ENCODE measurements at places on chromosomes 2 and 18.

- DNase-seq, result no peak
These were observed 12.6 kb downstream of the NOP58 start for GRCh38 chr2:202278036-202278760.

DNA sequence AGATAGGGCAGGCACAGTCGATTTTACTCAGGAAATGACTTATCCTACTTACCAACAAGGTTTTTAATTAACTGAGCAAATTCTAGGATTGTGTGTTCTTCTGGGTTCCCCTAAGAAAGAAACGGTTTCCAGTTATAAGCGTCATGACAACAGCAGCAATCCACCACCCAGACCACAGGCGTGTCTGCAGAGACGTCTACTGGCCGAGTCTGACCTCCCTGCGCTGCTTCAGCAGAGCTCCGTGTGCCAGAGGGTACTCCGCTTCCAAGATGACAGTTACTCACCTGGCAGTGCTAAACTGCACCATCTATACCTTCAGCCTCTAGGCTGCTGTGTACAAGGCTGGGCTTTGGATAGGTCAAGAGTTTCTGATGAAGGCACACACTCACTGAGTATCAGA is 95.4 kb downstream of the UXS1 start:
- DNase-seq, result no peak

DNA sequence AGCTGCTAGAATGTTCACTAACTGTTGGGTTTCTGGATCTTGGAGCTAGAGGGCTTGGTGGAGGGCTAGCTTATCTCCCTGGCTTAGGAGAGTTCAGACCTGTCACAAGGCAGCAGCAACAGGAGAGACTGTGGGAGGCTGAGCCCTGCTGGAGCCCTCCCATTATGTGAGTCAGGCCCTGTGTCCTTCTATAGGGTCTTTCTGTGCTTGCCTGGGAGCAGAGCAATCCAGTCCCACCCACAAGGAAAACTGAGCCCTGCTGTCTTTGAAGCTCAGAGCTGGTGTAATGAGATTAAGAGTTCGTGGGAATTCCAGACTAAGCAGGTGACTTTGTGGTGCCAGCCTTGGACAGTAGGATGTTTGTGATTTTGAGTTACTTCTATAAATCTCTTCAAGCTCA is 249.0 kb downstream of the TTC32 start:
- no peak for DNase-seq

DNA sequence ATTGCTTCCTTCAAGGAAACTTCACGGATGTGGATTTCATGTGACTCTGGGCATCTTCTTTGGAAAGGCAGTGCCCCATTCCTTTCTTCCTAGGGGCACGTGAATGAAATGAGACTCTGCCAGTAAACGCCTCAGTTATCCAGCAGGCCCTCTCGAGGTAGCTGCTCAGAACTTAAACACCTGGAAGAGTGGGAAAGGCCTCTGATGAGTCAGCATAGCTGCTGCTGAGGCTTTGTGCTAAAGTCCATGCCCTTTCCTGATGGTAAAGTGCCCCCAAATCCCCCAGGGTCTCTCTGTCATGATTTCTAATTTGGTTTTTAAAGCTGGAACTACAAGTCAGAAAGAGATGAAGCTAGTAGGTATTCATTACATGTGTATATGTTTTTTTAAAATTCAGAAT is 3.8 kb downstream of the SLC1A4 start:
- DNase-seq, result no peak

- DNase-seq, result no peak
These were observed 230.1 kb downstream of the ANAPC1 start for GRCh38 chr2:111653913-111654312.

DNA sequence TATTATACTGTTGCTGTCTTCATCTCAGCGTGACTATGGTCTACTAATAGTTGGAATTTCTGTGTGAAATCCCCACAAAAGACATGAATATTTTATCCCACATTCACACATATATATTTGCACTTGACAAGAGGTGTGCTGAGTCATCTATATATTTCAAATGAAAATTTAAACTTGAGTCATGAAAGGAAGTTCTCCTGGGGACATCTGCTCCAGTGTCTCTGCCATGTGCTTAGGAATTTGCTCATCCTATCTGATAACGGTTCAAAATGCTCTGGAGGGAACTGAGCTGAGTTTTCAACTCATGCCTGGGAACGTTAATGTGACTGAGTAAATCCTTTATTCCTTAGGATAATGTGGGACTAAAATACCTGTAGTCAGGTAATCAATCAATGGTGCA is 326.2 kb upstream of the MEX3C start:
- no peak for DNase-seq

DNA sequence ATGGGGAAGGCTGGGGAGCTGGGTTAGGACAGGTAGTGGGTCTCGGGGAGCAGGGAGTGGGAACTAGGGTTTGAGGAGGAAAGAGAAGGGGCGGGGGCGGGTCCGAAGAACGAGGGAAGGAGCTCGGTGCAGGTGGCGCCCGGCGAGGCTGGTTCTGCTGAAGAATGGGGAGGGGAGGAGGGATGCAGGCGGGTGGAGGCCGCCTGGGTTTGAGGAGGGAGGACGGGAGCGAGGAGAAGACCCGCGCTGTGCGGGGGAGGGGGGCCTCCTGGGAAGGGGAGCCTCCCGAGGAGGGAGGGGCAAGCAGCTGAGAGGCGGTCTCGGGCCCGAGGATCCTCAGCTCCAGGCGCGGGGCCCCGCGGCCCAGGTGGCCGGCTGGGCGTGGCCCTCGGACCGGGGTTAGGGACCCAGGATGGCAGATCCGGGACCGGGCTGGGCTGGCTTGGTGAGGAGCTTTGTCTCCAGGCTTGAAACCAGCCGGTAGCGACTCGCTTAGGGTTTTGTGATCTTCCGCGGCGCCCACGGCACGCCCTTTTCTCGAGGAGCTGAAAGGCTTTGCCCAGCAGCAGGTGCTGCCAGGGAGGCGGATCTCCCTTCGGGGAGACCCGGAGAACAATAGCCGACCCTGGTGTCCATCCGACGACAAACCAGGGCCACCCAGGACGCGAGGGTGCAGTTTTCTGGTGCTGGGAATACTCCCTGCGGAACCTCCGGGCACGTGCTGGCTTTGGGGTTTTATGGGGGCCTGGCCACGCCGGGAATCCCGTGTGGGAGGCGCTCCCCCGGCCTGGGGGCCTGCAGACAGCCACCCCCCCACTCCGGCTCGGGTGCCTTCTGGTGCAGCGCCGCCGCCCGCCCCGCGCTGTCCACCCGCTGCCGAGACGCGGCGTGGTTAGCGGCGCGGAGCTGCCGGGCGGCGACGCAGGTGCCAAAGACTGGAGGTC is 1.4 kb downstream of the DPYSL5 start:
- DNase-seq, result no peak

DNA sequence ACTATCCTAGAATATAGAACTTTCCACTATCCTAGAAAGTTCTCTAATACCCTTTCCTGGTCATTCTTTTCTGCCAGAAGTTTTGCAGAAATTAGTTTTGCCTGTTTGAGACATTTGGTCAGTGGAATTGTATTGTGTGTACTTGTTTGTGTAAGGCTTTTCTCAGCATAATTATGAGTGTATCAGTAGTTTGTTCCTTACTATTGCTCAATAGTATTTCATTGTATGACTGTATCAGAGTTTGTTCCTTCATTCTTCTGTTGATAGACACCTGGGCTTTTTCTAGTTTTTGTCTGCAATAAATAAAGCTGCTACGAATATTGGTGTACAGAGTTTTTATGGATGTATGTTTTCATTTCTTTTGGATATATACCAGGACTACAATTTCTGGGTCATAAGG is 27.2 kb downstream of the CCDC138 start:
- DNase-seq, result no peak

GRCh38 chr2:187011206-187011832 is 162.3 kb upstream of the ZSWIM2 start:
- no peak for DNase-seq

GRCh38 chr18:54616220-54616848 is 25.3 kb downstream of the DYNAP start:
- peak; percentile 3 for DNase-seq

- peak; percentile 92 for DNase-seq
These were observed at the start of gene SOS1 for GRCh38 chr2:39120771-39121522. SOS1 (minus strand) TSS chr2:39121051; CDS start chr2:39120422, 629 bp downstream.

GRCh38 chr2:234251326-234252271 is 201.1 kb downstream of the SPP2 start:
- DNase-seq, result no peak

GRCh38 chr2:232345251-232345650 is 33.3 kb upstream of the ALPP start:
- no peak for DNase-seq

DNA sequence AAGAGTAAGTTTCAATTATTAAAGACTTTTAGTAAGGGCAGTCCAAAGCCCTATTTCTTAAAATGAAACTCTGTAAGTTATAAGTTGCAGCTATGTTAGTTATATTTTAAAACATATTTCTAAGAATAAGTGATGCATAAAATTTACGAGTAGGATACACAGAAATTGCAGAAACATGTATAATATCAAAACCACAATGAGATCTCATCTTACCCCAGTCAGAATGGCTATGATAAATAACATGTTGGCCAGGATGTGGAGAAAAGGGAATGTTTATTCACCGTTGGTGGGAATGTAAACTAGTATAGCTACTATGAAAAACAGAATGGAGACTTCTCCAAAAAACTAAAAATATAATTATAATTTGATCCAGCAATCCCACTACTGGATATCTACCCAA is 201.2 kb downstream of the CBLN2 start:
- DNase-seq, result no peak

DNA sequence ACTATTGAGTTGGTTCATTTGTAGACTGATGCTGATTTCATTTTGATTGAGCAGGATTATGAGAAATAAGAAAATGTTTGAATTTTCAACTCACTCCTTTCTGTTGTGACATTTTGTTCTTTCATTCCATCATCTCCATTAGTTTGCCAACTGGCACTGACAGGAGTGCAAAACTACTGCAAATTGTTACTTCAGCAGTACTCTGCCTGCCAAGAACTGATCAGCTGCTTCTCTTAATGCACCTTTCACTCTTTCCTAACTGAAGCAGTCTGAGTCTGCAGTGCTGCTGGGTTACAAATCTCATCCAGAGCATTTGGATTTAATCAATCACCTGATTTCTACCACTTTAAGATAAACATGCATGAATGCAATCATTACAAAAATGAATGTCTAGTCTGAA is 70.9 kb downstream of the TMEFF2 start:
- DNase-seq, result no peak

DNA sequence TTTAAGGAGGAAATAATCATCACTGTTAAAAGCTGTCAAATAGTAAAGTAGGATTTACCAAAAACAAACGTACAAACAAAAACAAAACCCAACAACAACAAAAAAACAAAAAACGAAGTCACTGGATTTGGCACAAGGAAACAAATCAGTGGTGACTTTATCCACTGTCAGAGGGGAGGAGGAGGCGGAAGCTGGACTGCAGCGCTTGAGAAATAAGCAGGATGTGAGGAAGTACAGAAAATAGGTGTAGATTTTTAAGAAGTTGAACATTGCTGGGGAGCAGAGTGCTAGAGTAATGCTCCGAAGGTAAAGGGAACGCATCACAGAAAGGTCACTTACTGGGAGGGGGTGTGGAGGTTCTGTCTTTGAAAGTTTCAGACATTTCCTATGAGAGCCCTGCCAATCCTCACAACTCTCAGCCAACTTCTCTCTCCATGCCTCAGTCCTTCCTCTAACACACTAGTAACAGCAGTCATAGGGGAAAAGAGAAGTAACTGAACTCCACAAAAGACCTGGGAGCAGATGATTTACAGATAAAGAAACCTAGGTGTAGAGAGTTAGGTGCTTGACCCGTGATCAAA is 220.2 kb upstream of the SMAD7 start:
- DNase-seq, result peak; percentile 22

- no peak for DNase-seq
These were observed 11.1 kb downstream of the NDUFV2 start for GRCh38 chr18:9113468-9114149.

GRCh38 chr2:105324101-105324500 is 5.4 kb downstream of the TGFBRAP1 start:
- no peak for DNase-seq
